ENCODE measurements at places on chromosomes 16 and 17.

GRCh38 chr16:17780181-17780580 lies 309.4 kb upstream of the XYLT1 start:
- no peak for DNase-seq

DNA sequence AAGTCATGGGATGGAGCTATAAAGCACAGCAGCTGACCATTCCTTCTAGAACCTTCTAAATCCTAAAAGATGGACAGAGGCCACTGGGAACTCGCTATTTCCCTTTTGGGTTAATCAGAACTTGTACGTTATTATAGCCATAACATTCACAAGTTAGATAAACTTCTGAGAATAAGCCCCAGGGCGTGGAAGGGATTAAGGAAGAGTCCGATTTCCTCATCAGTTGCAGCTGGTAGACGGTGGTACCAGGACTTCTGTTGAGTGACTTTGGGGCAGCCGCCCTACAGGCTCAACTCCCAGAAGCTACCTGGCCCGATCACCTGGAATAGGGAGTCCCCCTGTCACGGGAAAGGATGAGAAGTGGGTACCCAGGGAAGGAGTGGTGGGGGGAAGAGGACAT lies 370.1 kb upstream of the ZFHX3 start:
- no peak for DNase-seq

GRCh38 chr16:89495121-89495520 lies 4.8 kb upstream of the ANKRD11 start:
- no peak for DNase-seq

GRCh38 chr16:2243781-2244180 lies 7.5 kb downstream of the DNASE1L2 start:
- no peak for DNase-seq

DNA sequence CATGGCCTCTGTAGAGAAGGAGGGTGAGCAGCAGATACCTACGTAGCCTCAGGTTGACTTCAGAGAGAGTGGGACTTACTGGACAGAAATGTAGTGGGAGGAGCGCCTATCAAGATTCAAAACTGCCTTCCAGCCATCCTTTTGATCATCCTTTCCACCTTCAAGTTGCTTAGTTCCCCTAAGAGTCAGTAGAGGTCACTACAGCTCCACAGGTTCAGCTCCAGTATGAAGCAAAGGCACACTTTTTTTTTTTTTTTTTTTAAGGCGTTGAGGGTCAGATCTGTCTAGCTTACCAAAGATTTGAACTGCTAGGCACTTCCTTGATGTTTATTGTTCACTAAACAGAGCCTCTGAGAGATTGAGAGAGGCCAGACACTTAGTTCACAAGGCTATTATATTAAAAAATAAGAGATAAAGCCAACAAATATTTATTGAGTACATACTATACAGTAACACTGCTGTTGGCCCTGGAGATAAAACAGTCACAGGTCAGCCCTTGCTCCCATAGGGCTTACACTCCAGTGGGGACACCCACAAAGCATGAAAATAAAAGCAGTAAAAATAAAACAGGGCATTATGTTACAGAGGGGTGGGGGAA lies 3.1 kb downstream of the RNF227 start:
- peak; percentile 32 for DNase-seq

GRCh38 chr16:76474048-76474447 lies 196.8 kb downstream of the CNTNAP4 start:
- no peak for DNase-seq

GRCh38 chr17:964876-965275 lies 14.7 kb downstream of the NXN start:
- DNase-seq: no peak

DNA sequence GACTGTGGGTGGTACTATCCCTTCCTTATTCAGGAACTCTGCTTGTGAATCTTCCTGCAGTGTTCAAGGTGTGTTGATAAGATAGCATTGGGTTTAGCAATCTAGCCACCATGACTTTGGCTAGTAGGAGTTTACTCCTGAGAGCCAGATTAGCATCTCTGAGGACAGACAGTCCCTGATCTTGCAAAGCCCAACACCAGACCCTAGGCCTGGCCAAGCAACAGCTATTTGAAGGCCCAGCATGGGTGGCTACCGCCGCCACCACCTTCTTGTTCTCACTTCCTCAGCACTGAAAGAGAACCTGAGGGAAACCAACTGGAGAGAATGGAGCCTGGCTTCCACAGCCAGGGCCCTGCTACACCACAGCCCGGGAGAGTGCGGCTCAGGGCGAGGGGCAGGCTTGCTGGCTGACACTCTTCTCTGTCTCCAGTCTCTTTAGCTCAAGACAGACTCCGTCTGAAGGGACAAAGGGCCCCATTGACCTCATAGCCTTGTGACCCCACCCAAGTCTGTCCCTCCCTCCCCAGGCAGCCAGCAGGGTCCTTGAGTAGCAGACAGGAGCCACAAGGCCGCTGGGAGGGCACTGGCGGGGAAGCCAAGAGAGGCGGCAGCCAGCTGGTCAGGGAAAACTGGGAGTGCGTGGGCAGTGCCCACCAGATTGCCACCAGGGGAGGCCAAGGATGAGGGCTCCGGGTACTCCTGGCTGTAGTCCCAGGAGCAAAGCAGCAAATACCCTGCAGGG lies 10.9 kb upstream of the ARHGAP23 start:
- no peak for DNase-seq

DNA sequence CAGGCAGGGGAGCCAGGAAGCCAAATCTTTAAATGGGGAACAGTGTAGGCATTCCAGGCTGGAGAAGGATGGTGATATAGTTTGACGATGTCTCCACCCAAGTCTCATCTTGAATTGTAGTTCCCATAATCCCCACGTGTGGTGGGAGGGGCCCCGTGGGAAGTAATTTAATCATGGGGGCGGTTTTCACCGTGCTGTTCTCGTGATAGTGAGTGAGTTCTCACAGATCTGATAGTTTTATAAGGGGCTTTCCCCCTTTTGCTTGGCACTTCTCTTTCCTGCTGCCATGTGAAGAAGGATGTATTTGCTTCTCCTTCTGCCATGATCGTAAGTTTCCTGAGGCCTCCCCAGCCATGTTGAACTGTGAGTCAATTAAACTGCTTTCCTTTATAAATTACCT lies 28.8 kb downstream of the GINS3 start:
- no peak for DNase-seq

DNA sequence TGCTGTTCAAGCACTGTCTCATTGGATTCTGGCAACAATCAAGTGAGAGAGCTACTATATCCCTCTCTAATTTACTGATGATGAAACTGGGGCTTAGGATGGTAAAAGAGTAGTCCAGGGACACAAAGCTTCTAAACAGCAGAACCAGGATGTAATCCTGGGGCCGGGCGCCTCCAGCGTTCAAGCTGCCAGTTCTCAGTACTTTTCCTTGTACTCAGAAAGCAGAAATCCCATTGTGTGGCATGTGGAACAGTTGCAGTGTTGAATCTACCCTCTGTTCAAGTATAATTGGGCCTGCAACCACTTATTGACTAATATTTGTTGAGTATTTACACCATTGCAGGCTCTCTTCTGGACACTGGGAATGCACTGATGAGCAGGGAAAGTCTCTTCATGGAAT lies 14.5 kb upstream of the CDH13 start:
- DNase-seq: no peak

DNA sequence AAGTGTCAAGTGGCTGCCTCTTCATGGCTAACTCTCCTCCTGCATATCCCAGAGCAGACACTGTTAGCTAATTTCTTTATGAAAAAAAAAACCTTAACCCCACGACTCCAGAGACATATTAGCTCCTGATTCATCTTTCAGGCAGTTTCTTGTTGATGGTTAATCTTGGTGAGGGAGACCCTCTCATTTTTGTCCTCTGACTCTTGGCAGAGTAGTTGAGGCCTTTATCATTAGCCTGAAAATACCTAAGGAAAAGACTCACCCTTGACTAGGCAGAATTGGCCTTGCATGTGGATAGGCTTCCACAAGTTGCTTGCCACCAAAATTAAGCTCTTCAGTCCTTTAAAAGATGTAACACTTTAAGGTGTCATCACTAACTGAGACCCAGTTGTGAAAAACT lies 4.0 kb downstream of the CRYBA1 start:
- no peak for DNase-seq

DNA sequence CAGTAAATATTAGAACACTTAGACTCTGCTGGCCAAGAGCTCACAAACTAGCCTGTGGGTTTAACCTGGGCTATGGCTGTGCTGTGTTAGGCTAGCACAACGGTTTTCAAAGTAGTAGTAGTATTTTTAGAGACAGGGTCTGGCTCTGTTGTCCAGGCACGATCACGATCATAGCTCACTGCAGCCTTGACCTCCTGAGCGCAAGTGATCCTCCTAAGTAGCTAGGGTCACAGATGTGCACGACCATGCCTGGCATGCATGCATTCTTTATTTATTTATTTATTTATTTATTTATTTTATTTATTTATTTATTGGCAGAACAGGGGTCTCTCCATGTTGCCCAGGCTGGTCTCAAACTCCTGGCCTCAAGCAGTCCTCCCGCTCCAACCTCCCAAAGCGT lies 10.3 kb downstream of the MRPL27 start:
- DNase-seq: no peak

DNA sequence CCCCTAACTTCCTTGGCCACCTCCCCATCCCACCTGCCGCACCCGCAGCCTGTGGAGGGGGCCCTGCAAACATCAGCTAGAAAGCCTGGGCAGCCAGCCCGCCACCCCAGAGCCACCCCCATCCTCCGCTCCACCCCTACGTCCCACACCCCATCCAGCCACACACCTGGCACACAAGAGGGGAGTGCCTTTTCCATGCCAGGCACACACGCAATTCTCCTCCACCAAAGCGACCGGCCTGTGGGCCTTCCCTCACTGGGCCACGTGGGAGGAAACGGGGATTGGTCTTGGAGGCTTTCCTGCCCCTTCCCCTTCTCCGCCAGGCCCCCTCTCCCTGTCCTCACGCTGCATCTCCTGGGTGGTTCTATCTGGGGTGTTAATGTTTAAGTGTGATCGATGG lies 48.7 kb upstream of the TNRC6C start:
- DNase-seq: no peak

GRCh38 chr16:24906199-24906808 lies 60.5 kb downstream of the SLC5A11 start:
- DNase-seq: no peak

GRCh38 chr16:68190736-68191510 lies 45.0 kb downstream of the ESRP2 start:
- DNase-seq: no peak

DNA sequence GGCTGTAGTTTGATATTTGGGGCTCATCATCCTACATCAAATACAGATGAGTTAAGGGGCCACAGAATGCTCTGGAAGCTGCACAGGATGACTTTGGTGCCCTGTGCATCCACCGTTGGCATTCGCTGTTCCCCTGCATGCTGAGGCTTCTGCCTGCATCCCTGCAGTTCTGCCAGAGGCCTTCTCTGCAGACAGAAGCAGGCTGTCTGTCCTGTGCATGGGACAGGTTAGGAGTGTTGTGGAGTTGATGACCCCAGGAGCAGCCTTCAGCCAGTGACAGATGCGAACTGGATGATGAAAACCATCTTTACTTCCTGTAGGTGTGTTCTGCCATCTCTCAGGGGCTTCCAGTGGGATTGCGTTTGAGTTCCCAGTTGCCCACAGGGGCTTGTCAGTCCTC lies 13.6 kb upstream of the TNS4 start:
- DNase-seq: no peak

DNA sequence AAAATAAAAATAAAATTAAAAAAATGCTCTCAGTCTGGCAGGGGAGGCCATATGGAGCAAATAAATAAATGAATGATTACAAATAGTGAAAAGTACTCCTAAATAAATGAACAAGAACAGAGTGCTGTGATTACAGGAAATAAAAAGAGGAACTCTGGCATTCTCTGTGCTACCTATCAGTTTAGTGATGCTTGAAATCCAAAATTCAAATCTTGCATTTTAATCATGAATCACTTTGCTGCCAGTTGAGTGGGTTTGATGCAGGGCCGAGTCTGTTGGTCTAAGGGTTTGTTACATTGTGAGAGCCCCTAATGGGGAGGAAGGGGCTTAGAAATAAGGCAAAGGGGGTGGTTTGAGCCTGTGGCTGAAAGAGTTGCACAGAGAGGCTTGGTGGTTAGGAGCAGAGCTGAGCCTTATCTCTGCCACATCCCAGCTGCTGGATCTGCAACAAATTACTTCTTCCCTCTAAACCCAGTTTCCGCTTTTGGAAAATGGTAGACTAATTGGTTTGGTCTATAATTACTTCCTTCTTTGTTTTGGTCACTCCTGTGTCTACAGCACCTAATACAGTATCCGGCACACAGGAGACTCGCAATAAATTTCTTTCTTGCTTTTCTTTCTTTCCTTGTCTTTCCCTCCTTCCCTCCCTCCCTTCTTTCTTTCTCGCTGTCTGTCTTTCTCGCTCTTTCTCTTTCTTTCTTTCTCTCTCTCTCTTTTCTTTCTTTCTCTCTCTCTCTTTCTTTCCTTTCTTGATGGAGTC lies 6.3 kb upstream of the ABCC1 start:
- no peak for DNase-seq

GRCh38 chr17:32311028-32311536 lies 30.9 kb downstream of the C17orf75 start:
- no peak for DNase-seq

DNA sequence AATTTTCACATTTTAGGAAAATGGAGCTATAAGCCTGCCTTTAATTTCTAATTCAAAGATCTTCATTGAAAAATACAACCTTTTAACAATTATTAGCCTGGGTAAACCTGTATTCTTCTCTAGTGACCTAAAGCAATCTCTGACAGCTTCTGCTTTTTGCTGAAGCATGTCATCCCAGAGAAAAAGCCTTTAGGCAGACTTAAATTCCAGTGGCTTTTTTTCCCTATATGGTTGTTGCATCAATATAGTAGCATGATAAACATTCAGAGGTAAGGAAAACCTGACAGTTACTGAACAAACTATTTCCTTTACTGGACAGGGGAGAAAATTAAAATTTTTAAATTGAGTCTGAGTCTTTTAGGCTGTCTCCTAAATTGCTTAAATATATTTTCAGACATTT lies 7.8 kb upstream of the EVI2A start:
- no peak for DNase-seq

DNA sequence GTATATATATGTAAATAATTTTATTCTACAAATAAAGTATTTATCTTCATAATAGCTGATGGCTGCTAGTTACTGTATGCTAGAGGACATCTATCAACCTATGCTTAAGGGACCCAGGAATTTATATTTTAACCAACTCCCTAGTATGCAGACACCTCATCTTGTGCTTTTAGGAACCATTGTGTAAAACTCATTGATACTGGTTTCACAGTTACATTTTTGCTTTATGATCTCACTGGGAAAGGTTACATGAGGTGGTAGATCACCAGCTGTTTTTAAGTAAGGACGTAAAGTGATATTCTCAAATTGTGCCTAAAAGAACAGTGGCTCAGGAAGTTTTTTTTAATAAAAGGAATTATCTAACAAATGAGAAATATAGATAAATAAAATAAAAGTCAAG lies 56.4 kb downstream of the VMP1 start:
- no peak for DNase-seq

GRCh38 chr17:74604761-74605160 lies 12.7 kb upstream of the CD300LD start:
- DNase-seq: no peak

GRCh38 chr17:17253406-17253805 lies 16.4 kb upstream of the FLCN start:
- DNase-seq: no peak
